ENCODE measurements at places on chromosomes 1 and 21.

- DNase-seq, result no peak
Measured at GRCh38 chr1:230206976-230207375, 139.9 kb downstream of the GALNT2 start.

DNA sequence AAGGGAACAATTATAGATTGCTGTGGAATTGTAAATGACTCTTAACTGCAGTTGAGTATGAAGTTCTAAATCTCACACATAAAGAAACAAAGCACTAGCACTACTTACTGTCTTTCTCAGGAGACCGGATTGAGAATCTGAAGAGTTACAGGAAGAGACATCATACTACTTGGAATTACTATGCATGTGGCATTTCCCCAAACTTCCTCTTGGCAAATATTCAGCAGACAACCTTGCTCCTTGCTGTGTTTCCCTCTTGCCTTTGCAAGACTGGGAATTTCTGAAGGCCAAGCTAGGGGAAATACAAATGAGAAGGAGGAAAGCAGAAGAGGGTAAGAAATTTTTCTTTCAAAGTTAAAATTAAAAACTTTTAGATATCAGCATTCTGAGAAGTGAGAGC lies 173.6 kb upstream of the KCTD3 start:
- no peak for DNase-seq

GRCh38 chr1:26500488-26501175 lies 28.4 kb downstream of the HMGN2 start:
- DNase-seq, result peak; percentile 55

- no peak for DNase-seq
Measured at GRCh38 chr1:93822730-93823425, 56.1 kb downstream of the DNTTIP2 start.

DNA sequence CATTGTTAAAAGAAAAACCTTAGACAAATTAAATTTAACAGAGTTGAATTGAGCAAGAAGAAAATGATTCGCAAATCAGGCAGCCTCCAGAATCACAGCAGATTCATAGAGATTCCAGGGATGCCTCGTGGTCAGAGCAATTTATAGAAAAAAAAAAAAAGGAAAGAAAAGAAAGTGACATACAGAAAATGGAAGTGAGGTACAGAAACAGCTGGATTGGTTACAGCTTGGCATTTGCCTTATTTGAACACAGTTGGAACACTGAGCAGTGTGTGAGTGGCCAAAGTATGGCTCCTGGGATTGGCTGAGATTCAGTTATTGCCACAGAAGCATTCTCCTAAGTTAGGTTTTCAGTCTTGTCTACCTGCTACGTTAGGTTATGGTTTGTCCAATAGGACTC lies 9.1 kb upstream of the C21orf91 start:
- peak; percentile 70 for DNase-seq

GRCh38 chr1:18344755-18345154 lies 136.0 kb upstream of the KLHDC7A start:
- DNase-seq, result no peak

DNA sequence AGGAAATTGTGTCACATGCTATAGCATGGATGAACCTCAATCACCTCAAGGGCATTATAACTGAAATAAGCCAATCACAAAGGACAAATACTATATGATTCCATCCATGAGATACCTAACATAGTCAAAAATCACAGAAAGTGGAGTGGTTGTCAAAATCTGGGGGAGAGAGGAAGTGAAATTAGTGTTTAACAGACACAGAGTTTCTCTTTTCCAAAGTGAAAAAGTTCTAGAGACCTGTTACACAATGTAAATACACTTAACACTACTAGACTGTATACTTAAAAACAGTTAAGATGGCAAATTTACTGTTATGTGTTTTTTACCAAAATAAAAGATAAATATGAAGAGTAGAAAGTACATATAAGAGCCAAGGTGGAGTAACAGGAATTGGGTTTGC lies 31.8 kb downstream of the ZNF644 start:
- DNase-seq, result no peak

GRCh38 chr1:2404890-2405511 lies 7.4 kb downstream of the PEX10 start:
- DNase-seq, result no peak

- DNase-seq, result peak; percentile 27
Measured at GRCh38 chr1:185244015-185244747, 72.9 kb downstream of the IVNS1ABP start.

Measured in fibroblast of skin of left quadriceps (primary cell).